ENCODE measurements at places on chromosomes 1 and 21.

- no peak for DNase-seq
Measured at GRCh38 chr1:94004924-94005323, 95.7 kb upstream of the GCLM start.

DNA sequence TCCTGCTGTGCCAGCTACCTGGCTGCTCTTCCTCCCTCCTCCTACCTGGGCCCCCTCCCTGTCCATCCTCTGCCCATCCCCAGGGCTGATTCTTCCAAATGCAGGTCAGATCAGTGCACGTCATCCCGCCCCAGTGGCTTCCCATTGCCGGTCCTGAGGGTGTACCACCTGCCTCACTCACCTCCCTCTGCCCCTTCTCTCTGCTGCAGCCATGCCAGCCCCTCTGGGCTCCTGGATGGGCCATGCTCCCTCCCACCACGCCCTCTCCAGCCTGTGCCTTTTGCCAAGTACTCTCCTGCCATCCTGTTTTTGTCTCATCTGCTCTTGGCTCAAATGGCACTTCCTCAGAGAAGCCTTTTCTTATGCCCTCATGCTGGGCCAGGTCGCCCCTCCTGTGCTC is 95.8 kb downstream of the ARHGEF10L start:
- DNase-seq, result no peak

DNA sequence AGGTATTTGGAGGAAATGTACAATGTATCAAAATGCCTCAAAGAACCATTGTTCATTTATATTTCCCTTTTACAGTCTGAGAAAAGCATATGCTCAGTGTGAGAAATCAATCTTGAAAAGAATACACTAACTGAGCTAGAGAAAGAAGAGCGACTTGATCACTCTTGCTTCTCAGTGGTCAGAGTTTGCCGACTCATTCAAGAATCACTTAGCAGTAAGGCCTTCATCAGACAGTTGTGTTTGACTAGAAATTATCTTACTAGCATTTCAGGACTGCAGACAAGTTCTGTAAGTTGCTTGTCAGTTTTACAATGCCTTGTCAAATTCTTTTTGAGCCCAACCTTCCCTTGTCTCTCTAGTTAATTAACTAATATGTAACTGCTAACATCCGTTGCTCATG is 12.9 kb downstream of the RGS18 start:
- DNase-seq, result no peak

DNA sequence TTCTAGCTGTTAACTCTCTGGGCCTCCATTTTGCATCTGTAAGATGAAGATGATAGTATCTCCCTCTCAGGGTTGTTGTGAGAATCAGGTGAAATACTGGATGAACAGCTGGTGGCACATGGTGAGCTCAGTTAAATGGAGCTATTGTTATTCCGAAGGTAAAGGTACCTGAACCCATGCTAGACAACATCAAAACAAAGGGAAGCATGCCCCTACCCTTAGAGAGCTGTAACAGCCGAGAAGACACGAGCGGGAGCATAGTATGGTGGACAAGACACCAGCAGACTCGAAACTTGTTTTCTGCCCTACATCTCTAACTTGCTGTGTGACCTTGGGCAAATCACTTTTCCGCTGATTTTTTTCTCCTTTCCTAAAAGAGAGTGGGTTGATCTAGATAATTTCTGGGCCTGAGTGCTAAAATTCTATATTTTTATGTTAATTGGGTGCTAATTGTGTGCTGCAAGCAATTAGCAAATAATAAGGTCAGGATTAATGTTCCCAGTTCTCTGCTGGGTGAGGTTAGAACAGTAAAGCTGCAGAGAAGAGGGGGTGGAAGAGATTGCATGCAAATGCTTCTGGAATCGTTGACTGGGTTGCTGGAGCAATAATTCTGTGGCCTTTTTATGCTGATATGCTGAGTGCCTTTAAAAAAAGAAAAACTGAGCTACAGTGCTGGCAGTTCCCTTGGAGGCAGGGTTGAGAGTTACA is 10.8 kb downstream of the TMEM200B start:
- no peak for DNase-seq

GRCh38 chr1:172938681-172939080 is 112.1 kb downstream of the TNFSF18 start:
- DNase-seq, result no peak

GRCh38 chr1:109864930-109865612 is 45.6 kb upstream of the CSF1 start:
- no peak for DNase-seq

- no peak for DNase-seq
Measured at GRCh38 chr1:76770979-76771378, 96.3 kb upstream of the ST6GALNAC5 start.

DNA sequence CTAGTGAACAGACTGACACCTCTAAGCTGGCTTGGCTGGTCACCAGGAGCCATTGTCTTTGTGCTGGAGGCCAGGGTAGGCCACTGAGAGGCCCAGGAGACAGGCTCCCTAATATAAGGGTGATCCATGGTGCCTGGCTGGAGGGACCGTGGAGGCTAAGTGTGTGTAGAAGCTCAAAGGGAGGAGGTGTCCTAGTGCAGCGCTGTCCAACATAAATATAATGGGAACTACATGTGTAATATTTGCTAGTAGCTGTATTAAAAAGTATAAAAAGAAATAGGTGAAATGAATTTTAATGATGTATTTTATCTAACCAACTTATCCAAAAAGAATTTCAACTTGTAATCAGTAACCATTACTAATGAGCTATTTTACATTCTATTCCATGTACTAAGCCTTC is 35.0 kb downstream of the SOX13 start:
- no peak for DNase-seq

Measured in astrocyte of the cerebellum (primary cell).